ENCODE measurements at places on chromosomes 6 and 20.

GRCh38 chr20:62242176-62242575 is 3.9 kb downstream of the OSBPL2 start:
- no peak for DNase-seq

DNA sequence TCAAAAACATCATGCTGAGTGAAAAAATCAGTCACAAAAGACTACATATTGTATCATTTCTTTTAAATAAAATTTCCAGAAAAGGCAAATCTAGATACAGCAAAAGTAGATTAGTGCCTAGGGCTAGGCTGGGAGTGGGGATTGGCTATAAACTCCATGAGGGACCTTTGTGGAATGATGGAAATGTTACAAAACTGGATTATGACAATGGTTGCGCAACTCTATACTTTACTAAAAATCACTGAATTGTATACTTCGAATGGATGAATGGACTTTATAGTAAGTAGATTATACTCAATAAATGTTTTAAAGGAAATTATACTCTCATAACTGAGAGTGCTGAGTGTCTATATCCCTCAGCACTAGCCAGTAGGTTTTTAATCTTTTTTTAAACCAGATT is 4.3 kb downstream of the HMGN3 start:
- no peak for DNase-seq

- no peak for DNase-seq
Measured at GRCh38 chr6:165660857-165661663, 2.0 kb downstream of the PDE10A start.

DNA sequence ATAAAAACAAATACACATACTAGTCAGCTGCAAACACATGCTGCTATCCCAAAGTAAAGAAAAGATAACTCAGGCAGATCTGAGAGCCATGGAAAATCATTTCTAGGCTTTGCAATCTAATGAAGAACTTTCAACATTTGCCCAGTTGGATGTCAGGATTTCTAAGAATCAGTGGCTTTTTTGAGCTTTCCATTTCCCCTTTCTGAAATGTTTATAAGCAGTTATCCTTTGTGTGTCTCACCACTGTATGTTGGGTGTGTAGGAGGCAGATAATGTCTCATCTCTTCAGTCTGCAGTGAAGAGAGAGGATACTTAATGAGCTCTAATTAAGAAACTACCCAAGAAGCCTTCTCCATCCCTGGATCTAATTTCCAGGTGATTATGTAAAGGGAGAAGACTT is 43.6 kb downstream of the RGS17 start:
- DNase-seq = no peak

DNA sequence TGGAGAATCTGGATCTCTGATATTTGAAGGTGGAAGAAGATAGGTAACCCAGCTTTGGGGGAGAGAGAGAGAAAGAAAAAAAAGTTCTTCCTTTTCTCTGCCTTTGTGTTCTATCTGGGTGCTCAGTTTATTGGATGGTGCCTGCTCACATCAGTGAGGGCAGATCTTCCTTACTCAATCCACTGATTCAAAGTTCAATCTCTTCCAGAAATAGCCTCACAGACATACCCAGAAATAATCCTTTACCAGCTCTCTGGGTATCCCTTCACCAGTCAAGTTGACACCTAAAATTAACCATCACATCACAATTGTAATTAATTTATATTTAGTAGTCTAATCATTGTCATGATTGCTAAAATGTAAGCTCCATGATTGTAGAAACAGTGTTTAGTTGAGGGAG is 189.1 kb downstream of the EPM2A start:
- no peak for DNase-seq

- peak; percentile 43 for DNase-seq
Measured at GRCh38 chr6:105646391-105646867, 243.5 kb upstream of the PREP start.

DNA sequence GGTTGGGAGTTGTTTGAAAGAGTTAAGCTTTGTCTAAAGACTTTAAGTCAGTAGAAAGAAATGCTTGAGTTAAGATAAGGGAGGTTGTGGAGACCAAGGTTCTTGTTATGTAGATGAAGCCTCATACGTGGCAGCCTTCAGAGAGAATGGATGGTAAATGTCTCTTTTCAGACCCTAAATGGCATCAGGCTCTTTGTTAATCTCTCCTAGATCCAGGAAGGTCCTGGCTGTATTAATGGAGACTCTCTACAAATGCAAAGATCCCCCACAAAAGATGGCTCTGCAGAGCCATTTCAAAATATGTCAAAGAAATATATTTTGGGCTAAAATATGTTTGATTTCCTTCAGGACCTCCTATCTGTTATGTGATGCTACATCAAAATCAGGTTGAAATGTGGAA is 161.6 kb downstream of the ADAT2 start:
- DNase-seq = no peak

DNA sequence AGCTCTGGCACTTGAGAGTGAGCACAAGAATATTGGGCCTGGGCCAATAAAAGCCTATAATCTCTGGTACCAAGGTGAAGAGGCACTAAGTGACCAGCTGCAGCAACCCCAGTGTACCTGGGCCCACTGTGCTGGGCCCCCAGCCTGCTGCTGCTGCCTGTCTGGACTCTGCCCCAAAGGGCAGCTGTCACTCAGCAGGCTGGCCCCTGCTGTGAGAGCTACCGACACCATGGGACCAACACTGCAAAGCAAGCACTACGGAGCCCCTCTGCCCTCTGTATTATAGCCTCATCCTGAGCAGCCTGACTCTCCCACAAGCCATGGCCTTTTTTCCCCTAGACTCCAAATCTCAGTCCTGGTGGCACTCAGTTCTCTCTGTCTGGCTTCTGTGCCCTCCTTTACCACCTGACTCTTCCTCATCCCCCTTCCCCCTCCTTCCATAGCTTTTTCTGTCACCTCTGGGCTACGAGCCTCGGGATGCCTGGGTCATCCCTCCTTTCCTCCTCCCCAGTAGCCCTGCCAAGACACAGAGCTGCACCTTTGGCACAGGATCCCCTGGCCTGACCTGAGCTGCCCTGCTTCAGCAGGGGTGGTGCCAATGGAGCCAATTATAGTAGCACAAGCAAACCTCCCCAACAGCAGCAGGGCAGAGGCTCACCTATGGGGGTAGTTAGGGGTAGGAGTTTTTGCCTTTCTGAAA is 14.2 kb downstream of the RRP36 start:
- no peak for DNase-seq

DNA sequence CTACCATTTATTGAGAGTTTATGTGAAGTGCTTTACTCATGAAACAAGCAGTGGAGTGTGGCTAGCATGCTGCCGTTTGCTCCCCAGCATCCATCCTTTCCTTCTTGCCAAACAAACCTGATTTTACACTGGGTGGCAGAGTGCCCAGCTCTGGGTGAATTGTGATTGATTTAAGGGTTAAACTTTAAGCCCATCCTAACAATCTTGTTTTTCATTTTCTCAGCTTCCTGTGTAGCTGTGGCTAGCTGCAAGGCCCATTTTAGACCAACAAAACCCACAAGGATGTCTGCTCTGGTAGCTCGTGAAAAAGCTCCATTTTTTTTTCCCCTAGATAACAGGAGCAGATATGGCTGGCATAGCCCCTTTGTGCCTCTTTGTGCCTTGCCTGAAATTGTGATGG is 77.7 kb upstream of the KCNG1 start:
- DNase-seq = no peak

DNA sequence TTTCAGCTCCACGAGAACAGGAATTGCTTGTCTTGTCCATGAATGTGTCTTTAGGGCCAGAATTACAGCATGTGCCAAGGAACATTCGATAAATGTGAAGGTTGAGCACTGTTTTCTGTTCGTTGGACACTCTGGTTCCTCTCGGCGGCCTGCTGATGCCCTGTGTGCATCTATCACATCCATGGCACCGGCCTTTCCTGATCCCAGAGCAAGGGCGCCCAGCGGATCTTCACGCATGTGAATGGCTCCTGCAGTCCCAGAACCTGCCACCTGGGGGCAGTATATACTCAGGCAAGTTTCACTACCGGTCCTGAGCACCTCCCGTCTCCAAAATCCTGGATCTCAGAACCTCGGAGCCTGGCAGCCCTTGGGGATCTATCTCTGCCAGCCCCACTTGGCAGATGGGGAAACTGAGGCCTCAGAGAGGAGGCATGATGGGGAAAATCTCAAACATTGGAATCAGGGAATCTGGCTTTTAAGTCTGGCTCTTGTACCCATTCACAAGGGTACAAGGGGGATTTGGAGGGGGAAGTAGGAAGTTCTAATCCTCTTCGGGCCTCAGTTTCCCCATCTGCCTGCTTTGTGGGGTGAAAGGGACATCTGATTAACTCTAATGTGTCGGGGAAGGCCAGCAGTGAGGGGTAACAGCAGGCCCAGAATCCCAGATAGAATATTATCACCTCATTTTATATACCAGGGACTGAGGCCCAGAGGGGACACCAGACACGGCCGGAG is 4.3 kb upstream of the CEBPB start:
- peak; percentile 92 for DNase-seq

DNA sequence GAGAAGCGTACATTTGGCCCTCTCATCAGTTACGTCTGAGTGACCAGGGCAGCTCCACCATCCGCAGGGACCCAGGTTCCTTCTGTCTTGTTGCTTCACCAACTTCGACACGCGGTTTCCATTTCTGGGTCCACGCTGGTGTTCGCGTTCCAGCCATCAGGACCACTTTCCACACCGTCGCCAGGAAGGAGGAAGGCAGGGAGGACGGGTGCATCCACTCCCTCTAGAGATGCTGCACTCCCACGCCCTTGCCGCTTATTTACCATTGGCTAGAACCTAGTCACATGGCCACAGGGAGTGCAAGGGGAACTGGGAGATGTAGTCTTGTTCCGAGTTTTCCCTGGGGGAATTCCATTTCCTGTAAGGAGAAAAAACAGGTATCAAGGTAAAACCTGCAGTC is 33.2 kb upstream of the SNX9 start:
- no peak for DNase-seq

DNA sequence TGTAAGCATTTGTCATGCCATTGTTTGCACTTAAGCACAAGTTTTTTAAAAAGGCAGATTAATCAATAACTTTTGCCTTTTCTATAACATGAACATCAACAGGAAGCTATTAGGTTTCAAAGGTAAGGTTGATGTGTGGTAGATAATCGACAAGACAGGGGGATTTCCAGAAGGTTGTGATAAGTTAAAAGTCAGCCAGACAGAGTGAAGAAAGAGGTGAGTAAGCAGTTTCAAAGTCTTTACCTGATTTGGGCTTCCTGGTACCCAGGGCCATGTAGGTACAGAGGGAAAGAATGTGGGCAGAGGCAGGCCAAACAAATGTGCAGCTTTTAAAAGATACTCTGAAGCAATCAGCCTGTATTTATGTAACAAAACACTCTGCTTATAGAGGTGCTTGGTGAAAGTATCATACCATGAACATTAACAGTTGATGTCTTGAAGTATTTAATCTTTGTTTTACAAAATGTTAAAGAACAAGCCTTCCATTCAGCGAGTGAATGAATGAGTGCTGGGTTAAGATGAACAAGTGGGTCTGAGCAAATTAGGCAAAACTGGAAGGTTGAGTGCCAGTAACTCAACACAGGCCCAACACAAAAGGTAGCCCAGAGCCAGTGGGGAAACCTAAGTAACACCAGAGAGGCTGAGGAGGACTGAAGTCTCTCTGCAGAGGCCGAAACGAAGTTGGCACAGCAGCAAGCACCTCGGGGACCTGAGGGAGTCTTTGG is 60.2 kb downstream of the LRRC1 start:
- no peak for DNase-seq

DNA sequence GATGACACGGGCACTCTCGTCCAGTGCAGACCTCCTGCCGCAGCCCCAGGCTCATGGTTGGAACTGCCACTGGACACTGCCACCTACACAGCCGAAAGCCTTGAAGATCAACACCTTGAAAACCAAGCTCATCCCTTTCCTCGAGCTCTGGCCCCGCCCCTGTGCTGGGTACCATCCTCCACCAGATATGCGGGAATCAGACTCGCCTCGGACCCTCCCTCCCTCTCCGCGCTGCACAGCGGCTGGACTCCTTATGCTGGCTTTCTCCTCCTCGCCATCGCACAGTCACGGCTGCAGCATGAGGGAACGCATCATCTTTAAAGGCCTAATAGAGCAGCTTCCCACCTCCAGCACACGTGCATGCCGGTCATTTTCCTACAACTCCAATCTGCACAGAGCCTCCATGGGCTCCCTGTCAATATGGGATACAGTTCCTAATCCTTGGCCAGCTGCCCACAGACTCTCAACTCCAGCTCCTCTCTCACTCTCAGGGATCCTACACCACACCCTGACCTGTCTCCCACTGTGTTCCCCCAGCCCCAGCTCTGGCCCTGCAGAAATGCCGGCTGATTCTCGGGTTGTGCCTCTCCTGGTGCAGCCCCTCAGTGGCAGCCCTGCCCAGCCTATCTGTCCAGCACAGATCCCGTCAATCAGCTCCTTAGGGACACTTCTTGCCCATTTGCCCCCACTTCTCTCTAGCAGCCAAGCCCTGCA is 23.2 kb downstream of the TXNDC5 start:
- DNase-seq = no peak

Data from ELR (cell line).